ENCODE measurements at places on chromosomes 3 and 15.

- no peak for DNase-seq
Observed at GRCh38 chr3:192869131-192870031, 48.3 kb downstream of the MB21D2 start.

GRCh38 chr15:56538901-56539545 lies 74.1 kb upstream of the MNS1 start:
- DNase-seq, result no peak

DNA sequence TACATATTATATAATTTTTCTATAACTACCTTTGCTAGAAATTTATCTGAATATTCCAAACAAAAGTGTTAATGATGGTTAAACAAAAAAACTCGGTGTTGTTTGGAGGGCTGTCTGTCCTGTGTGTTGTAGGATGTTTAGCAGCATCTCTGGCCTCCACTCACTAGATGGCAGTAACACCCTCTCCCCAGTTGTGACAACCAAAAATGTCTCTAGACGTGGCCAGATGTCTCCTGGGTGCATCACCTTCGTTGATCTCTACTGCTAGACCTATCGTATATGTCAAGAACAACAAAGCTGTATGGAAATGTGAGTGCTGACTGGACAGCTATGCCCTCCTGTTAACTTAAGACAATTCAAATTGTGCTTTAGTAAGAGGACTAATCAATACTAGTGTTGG lies 14.1 kb downstream of the ANKRD34C start:
- no peak for DNase-seq

GRCh38 chr15:36591536-36592411 lies 12.3 kb downstream of the CDIN1 start:
- DNase-seq, result no peak

GRCh38 chr3:156727519-156728205 lies 53.3 kb downstream of the TIPARP start:
- no peak for DNase-seq

DNA sequence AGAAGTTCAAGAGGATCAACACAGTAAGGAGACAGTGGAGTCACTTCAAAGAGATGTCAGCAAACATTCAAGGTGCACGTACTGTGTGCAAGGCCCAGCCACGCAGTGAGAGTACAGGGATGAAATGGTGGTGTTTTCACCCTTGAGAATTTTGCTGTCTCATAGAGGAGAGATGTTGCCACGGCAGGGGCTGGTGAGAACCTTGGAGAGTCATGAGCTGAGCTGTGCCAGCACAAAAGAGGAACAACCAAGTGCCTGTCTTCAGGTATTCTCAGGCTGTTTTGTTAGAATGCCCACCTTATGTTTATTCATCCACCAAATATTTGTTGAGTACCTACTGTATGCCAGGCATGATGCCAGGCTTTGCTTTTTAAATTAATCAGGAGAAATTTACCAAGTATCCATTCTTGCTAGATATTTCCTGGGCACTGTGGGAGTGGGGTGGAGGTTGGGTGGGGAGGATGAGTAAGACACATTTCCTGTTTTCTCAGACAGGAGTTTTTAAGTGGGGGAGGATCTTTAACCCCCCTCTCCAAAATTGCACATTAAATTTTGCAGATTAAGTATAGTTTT lies 72.6 kb downstream of the SLC6A11 start:
- no peak for DNase-seq

- DNase-seq, result no peak
Observed at GRCh38 chr3:107884028-107884427, 206.8 kb downstream of the CD47 start.

- no peak for DNase-seq
Observed at GRCh38 chr3:39637807-39638206, 170.3 kb downstream of the MOBP start.

DNA sequence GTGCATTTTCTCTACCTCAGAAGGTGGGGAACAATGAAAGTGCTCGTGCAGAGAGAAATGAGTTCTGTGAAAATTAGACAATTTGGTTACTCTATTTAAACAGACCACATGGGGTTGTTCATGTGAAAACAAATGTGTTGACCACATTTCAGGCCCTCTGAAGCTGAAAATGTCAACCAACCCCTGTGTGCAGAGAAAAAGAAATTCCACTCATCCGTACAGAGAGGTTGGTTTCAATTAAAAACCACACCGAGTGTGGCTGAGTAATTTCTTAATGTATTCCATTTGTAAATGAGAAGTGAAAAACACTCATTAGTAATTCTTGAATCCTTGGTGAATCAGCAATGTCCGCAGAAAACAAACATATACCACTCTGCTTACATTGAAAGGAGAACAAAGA lies 46.9 kb upstream of the SLC7A14 start:
- no peak for DNase-seq

- no peak for DNase-seq
Observed at GRCh38 chr3:10942690-10943205, 49.8 kb upstream of the SLC6A1 start.

DNA sequence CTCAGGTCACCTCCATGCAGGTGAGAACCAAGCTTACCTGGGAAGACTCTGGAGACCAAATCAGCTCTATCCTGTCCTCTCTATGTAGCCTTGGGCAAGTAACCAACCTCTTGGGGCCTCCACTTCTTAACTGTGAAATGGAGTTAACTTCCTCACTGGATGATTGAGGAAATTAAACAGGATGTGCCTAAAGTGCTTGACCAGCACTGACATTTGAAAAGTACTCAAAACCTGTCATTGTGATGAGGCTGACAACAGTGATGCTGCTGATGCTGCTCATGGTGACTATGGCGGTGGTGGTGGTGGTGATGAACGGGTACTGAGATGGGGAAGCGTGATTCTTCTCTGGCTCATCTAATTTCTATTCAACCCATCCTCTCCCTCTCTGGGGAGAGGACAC lies 22.3 kb downstream of the VIPR1 start:
- no peak for DNase-seq

DNA sequence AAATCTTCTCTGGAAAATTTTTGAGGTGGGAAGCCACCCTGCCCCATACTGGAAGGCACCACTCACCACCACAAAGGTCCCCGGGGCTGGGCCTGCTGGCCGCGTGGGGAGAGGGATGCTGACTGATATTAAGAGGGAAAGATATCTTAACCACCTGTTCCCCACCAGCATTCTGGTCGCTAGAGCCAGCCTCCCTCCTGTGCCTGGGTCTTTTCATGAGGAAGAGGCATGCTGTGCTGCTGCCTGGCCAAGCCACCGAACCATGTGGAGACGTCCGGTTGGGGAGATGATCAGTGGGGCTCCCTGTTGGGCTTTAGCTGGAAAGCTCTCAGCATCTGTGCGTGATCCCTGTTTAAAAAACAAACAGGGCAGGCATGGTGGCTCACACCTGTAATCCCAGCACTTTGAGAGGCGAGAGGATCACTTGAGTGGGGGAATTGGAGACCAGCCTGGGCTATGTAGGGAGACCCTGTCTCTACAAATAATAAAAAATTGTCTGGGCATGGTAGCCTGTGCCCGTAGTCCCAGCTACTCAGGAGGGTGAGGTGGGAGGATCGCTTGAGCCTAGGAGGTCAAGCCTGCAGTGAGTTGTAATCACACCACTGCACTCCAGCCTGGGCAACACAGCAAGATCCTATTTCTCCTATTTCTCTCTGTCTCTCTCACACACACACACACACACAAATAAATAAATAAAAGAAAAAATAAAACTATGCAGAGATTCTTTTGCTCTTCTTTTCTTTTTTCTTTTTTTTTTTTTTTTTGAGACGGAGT lies 1.0 kb downstream of the KLHL18 start:
- no peak for DNase-seq

- DNase-seq, result no peak
Observed at GRCh38 chr3:188760408-188760807, 411.4 kb upstream of the TPRG1 start.

DNA sequence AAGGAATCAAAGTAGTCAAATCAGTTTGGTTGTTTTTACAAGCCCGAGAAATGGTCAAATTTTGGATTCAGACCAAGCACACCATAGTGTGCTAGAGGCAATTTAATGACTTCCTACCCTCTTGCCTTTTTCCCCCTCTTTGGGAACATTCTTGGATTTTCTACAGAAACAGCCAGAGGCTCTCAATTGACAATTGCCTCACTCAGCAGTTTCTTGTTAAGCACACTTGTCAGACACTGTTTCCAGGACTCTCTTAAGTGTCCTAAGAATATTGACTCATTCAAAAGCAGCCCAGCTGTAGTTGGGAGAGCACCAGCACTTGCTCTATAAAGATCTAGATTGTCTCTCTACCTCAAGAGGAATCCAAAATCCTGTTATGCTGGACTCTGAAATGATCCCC lies 1.5 kb upstream of the SLC35G2 start:
- DNase-seq, result no peak

GRCh38 chr3:100982710-100983109 lies 10.5 kb downstream of the ABI3BP start:
- DNase-seq, result no peak

- no peak for DNase-seq
Observed at GRCh38 chr3:158148218-158148617, 38.3 kb downstream of the RSRC1 start.

- DNase-seq, result peak; percentile 44
Observed at GRCh38 chr15:88274553-88275460, 18.3 kb upstream of the NTRK3 start.

- no peak for DNase-seq
Observed at GRCh38 chr3:128242818-128243601, 89.7 kb downstream of the EEFSEC start.

GRCh38 chr3:183844606-183845005 lies 19.2 kb upstream of the MAP6D1 start:
- no peak for DNase-seq

GRCh38 chr15:90603893-90604292 lies 74.2 kb downstream of the CRTC3 start:
- DNase-seq, result no peak

DNA sequence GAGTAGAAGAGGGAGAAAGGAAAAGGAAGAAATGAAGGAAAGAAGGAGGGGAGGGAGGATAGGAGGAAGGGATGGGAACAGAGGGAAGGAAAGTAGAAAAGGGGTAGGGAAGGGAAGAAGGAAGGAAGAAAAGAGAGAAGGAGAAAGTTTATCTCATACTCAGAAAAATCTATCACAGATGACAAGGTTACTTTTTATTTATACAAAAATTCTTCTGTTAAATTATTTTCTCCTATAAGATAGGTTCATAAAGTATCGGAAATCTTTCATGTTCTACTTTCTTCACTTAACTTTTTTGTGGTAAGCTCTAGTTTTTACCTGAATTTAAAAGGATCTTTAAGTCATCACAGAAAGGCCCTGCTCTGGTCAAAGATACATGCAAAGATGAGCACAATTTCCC lies 38.1 kb downstream of the SI start:
- DNase-seq, result no peak

DNA sequence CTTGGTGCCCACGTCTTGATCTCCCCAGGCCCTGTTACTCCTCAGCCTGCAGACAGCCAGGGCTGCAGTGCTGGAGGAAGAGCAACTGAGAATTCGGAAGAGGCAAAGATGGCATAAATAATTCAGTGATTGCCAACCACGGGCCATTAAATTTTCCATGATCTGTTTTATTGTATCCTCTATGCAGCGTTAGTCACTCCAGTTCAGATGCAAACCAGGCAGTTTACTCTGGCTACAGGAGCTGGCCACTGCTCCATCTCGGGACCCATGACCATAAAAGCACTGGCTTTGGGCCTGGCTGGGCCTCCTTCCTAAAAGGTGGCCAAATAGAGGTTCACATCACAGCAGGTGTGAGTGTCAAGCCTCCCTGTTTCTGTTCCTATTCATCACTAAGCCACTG lies 137.6 kb upstream of the TLE3 start:
- no peak for DNase-seq

DNA sequence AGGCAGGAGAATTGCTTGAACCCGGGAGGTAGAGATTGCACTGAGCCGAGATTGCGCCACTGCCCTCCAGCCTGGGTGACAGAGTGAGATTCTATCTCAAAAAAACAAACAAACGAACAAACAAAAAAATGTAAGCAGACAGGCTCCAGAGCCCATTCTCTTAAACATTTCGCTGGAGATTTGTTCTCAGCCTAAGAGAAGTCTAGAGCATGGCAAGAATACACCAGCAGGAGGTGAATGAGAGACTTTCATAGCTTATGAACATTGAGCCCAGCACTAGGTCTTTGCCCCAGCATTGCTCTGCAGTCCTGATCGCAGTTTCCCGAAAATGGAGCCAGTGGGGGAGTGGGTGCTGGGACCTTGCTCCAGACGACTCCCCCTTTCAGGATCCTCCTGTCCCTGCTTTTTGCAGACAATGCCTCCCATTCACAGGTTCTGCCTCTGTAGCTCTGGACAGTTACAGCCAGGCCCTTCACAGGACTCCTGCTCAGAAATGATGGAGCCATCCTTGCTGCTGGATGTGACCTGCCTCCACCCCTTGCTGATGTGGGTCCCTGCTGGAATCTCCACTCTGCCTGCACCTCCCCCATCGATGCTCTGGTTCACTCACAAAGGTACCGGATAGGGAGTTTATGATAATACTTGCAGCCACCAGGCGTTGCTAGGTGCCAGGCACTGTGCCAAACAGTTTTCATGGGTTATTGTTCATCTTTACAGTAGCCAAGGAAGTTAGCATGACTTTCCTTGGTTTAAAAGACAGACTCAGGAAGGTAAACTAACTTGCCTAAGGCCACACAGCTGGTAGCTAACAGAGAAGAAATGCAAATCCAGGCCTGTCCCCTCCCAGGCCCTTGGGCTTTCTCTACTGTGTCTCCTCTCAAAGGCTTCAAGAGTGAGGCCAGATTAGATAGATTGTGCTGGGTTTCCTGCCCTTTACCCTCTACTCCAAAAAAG lies 329.7 kb upstream of the TLE3 start:
- no peak for DNase-seq

DNA sequence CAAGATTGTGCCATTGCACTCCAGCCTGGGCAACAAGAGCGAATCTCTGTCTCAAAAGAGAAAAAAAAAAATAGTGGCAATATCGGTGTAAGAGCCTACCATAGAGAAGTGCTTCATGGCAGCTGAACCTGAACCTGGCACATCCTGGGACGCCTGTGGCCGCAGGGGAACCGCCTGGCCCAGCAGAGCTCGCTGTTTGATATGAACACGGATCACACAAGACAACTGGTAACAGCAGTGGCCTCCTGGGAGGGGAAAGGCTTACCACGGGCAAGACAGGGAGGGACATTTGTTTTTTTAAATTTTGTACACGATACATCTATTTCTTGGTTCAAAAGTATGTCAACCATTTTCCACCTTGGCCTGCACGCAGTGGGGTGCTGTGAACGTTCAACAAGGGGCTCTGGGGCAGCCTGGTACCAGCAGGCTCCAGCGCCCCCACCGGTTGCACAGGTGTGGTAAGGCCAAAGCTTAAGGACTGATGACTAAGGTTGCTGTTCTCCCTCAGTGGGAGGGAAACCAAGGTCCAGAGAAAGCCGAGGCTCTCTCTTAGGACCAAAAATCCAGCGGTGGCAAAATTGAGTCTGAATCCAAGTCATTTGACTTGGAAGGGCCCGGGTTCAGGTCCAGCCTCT lies 21.7 kb upstream of the EPHB3 start:
- no peak for DNase-seq

- DNase-seq, result no peak
Observed at GRCh38 chr3:13058346-13059120, 14.7 kb downstream of the IQSEC1 start.
